ENCODE measurements at places on chromosomes 5 and 9.

GRCh38 chr5:81486711-81487110 is 92.8 kb upstream of the ACOT12 start:
- DNase-seq: no peak

GRCh38 chr5:89282554-89283510 is 399.8 kb upstream of the MEF2C start:
- no peak for DNase-seq

DNA sequence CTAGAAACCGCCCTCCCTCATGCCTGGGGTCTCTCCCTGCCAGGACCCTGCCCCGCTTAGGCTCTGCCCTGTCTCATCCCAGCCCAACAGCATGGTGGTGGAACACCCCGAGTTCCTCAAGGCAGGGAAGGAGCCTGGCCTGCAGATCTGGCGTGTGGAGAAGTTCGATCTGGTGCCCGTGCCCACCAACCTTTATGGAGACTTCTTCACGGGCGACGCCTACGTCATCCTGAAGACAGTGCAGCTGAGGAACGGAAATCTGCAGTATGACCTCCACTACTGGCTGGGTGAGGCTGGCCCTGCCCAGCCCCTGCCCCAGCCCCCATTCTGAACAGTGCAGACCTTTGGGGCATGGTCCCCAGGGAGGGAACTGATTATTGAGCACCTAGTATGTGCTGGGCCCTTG is 33.9 kb downstream of the GSN start:
- no peak for DNase-seq

DNA sequence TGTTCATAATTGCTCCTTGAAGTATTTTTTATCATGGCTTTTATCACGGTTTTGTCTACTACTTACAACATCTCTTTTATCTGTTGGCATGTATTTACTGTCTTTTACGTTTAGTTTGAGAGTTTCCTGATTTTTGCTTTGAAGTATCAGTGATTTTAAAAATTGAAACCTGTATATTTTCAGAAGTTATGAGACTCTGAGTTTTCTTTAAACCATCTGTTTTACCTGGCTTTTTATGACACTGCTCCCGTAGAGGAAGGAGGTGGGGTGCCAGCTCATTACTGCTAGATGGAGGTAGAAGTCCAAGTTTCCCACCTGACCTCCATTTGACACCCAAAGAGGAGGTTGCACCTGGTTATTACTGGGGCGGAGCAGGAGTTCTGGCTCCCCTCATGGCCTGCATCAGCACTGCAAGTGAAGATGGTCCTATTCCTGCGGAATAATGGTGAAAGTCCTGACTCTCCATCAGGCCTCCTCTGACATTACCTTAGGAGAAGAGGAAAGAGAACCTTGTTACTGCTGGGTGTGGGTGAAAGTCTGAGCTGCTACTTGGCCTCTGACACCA is 10.0 kb upstream of the ZNF131 start:
- peak; percentile 42 for DNase-seq

DNA sequence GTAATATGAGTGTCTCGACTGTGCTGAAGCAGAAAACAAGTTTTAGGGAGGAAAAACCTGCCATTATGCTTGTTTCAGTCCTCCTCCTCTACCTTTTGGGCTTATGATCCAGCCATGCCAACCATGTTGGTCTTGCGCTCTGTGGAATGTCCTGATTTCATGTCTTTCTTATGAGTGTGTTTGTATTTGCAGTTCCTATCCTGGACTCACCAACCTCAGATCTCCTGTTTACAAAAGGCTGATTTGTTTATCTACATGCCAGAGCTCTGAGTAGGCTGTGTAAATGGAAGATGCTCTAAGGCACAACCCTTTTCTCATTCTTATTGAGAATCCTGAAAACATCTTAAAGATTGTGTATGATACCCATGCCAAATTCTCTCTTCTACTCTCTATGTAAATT is 138.6 kb downstream of the ARHGEF28 start:
- DNase-seq: no peak

DNA sequence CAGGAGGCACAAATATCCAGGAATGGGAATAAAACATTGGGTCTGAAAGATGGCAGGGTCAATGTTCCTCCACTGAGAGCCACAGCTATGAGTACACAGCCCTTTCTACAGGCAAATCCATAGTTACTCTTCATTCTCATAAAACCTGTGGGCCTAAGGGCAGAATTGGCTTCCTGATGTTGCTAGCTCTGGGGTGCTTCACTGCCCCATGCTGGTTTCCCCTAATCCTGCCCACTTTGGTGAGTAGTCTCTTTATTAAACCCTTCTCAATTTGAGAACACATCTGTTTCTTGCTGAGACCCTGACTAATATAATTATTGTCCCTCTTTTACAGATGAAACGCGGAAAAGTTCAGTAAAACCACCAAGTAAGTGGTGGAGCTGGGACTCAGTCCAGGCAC is 66.3 kb upstream of the RAI14 start:
- DNase-seq: no peak

DNA sequence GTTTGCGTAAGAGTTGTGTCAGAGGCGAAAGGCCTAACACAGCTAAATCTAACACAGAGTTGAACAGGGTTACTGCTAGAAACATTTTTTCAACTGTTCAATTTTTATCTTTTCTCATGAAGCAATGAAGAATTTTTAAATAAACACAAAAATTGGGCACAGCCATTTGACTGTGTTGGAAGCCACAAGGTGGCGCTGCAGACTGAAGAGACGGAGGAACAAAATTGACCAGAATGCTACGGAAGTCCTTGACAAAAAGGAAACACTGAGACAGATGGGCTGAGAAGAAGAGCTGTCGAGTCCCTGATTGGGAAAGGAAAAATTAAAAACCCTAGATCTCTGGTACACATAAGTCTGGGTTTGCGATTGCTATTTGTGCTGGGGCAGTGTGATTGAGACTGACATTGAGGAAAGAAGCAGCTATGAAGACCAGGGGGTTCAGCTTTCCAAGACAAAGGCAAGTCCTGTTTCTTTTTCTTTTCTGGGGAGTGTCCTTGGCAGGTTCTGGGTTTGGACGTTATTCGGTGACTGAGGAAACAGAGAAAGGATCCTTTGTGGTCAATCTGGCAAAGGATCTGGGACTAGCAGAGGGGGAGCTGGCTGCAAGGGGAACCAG is at the start of gene PCDHB9:
Gene PCDHB9 (plus strand): TSS at position 265 of the 616 bp plus-strand sequence. CDS start 158 bp downstream, at position 423.
- DNase-seq: peak; percentile 26

Data from stimulated activated CD4-positive, alpha-beta T cell treated with anti-CD3 and anti-CD28 coated beads, Interleukin-4, amount 100 ng/mL, for 1 hour (primary cell).